Kidney (tissue), 22 donors: ENCODE measurements at places on chromosomes 12 and 14. TPM values are rescaled to one million over a fixed set of nuclear protein-coding genes. Genes with fewer than 3 reads are reported as not detected.
A peak's percentile ranks its signal among the peaks of the same experiment; 100 is the strongest.

PMCH gene
- total RNA-seq: not detected

DNA sequence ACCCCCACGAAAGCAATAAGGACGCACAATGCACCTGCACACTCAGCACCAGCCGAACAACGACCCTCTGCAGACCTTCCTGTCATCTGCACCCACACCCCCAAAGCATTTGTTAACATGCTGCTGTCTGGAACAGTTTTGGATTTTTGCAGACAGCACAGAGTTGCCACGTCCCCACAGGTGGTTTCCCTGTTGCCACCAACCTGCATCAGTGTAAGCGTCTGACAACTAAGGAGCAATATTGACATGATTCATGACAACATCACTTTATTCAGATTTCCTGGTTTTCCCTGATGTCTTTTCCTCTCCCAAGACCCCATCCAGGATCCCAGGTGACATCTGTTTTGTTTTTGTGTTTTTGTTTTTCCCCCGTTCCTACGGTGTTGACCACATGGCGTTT lies 150.7 kb upstream of the C14orf180 start:
- no peak for DNase-seq

DNA sequence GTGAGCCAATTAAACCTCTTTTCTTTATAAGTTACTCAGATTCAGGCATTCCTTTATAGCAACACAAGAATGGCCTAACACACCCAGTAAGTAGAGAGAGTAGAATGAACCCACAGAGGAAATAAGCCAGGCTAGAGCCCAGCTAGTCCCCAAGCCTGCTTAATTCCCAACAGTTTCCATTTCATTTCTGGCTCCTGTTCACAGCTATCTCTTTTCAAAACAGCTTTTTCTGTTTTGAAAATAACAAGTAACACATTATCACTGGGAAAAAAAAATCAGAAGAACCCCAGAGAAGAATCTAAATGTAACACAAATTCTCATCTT lies 69.0 kb downstream of the HSPB8 start:
- no peak for DNase-seq

DNA sequence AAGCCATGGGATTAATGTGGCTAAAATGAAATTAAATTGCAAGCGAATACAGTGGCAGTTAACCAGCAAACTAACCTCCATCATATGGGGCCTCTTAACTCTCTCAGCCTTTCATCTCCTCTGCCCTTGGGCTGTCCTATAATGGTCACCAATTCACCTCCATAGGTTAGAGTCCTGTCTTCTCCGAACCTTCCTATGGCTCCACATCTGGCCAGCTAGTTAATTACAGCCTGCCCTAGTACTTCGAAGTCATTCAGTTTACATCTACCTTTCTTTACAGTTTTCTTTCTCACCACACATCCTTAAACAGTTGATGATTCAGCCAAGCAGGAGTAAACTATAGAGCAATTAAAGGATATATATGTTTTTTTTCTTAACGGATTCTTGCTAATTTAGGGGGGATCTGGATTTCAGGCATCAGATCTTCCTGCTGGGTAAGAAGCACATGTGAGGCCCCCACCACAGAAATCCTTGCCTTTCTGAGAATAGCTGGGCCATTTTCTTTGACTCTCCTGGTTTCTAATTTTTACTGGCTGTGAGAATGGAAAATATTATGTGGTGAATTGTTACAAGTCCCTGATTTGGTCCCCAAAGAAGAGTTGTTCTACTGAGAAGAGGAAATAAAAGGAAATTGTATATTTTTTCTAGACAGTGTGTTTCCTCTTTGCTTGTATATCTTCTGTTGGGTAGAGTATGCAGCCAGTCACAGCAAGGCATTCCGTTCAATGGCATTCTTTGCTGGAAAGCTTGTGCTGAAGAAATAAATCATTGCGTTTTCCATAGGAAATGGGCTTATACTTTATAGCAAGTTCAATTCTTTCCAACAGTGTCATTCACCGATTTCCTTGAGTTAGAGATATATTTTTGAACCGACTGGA lies 16.7 kb downstream of the HMGA2 start:
- no peak for DNase-seq

DNA sequence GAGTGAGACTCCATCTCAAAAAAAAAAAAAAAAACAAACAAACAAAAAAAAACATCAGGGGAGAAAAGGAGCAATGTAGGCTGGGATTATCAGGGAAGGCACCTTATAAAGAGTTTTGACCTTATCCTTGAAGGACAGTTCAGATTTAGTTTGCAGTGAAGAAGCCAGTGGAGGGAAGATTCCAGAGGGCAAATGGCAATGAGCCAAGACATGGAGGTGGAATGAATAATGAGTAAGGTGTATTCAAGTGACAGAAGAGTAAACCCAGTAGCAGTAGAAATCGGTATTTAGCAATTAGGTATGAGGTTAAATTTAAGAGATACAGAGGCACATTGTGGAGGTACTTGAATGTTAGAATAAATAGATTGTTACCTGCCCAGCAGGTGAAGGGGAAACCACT lies 2.2 kb upstream of the DUSP16 start:
- DNase-seq: no peak

DNA sequence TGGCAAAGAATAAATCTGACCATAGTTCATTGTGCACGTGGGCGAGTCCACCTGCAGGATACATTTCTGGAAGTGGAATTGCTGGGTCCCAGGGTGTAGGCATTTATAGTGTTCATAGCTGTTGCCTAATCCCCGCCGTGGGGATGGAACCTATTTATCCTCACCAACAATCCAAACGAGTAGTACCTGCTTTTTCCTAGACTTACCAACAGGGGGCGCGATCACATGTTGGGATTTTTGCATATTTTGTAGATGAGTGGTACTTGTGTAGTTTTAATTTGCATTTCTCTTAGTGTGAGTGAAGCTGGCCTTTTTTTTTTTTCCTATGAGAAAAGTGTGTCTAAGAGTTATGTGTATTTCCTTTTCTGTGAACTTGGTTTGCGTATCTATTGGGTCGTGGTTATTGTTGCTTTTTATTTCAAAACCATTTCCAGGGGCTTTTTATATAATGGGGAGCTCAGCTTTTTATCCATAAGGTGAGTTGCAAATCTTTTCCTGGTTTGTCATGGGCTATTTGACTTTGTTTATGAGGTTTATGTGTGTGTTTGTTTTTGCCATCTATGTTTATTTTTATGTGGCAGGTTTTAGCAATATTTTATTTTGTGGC lies 67.2 kb downstream of the CCDC92 start:
- DNase-seq: peak; percentile 39

GRCh38 chr14:101961011-101961721 lies 3.2 kb upstream of the DYNC1H1 start:
- DNase-seq: peak; percentile 82

DNA sequence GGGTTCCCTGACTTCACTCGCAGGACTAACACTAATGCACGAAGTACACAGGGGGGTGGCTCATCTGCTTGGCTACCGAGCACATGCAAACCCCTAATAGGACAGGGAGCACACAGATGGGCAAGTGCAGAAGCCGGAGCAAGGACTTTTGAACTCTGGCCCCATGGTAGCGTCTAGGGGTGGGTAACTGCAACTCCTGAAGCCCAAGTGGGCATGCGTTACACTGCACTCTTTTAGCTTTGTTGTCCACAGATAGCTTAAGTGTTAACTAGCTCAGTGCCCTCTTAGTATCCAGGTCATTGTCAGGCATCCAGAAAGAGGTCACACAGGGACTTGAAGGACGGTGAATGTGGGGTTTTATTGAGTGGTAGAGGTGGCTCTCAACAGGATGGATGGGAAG lies 3.0 kb upstream of the BLTP3B start:
- no peak for DNase-seq

GRCh38 chr12:115075552-115076170 lies 391.7 kb upstream of the TBX3 start:
- no peak for DNase-seq
